ENCODE measurements at places on chromosomes 7 and 10.
A peak's percentile ranks its signal among the peaks of the same experiment; 100 is the strongest.

- no peak for DNase-seq
These were observed 53.1 kb upstream of the COBL start for GRCh38 chr7:51369746-51370145.

DNA sequence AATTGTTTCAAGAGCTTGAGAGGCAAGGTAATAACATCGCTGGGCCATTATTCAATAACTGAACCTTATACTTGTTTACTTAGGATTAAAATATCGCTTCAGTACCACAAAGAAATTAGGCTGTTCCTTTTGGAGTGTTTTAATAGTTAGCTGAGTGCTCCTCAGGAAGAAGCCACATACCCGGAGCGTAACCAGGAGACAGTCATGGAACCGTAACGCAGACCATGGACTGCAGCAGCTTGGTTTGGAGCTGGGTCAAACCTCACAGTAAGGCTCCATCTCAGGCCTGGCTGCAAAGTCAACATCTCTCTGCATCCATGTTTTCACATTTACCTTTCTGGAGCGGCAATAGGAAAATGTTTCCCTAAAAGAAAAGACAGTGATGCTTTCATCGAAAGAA lies 599.0 kb downstream of the TNS3 start:
- peak; percentile 23 for DNase-seq

GRCh38 chr7:80453699-80454340 lies 58.0 kb downstream of the GNAT3 start:
- DNase-seq: no peak

DNA sequence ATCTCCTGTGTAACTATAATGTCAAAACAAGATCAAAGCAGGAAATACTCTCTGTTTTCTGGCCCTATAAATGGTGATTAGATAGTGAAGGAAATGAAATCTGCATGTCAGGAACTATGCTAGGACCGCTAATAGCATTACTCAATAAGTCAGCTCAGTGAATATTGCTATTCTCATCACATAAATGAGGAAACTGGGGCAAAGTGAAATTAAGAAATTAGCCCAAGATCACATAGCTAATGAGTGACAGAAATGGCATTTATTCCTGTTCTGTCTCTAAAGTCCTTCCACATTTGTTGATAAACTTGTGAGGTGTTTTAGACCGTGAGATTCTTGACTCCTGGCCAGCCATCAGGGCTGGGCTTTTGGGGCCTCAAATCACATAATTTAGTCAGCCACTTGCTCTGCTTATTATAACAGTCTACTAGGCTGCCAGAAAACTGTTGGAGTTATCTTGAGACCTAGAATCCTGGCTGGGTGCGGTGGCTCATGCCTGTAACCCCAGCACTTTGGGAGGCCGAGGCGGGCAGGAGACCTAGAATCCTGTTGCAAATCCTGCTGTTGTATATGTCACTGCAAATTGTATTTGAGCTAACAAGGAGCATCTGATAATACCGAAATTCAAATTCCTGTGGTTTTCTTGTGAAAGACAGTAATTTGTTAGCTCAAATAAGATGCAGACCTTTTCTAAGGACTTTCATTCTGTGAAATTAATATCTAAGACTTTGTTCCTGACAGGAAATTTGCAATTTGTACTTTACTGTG lies 66.5 kb upstream of the SHTN1 start:
- no peak for DNase-seq

GRCh38 chr10:97771055-97771891 lies 526 bp downstream of the SFRP5 start:
- DNase-seq: no peak

DNA sequence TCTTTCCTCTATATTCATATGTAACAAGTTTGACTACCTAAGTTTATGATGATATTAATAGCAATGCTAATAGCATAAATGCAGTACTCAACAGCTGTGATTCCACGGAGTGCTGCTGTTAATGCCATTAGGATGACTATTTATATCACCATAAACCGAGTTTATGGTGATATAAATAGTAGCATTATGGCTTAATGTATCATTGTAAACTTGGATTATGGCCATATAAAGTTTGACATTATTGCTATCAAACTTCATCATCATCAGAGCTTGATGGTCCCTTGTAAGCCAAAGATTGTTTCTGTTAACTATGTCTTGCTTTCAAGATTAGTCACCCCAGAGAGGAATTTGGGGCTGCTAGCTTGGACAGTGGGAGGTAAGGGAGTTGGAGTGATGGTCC lies 612.4 kb upstream of the C7orf33 start:
- DNase-seq: no peak

GRCh38 chr10:12705943-12706342 lies 295.6 kb downstream of the CCDC3 start:
- DNase-seq: no peak
